ENCODE measurements at places on chromosomes 16 and 17.

DNA sequence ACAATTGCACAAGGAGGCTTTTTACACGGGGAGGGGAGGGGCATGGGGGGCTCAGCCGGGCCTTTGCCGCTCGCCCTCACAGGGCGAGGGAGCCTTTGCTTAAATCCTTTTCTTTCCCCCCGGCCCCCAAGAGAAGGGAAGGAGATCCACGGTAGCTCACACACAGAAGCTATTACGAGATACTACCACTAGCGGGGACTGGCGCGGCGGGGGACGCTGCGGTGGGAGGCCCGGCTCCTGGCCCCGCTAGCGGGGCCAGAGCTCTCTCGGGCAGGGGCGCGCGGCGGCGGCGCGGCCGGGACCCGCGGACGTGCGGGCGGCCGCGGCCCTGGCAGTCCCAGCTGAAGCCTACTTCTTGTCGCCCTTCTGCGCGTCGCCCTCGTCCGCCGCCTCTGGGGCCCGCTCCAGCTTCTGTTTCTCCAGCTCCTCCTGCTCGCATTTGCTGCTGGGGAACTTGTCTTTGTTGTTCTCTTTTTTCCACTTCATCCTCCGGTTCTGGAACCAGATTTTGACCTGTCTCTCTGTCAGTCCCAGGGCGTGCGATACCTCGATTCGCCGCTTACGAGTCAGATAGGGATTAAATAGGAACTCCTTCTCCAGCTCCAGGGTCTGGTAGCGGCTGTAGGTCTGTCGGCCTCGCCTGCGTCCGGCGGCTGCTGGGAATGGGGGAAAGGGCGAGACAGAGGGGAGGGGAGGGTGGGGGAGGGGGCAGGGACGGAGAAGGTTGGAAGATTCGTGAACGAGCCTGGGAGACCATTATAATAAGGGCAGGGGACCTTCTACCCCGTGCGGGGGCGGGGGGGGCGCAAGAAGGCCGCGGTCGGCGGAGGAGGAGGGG is 2.0 kb downstream of the HOXB8 start:
- peak; percentile 62 for DNase-seq

DNA sequence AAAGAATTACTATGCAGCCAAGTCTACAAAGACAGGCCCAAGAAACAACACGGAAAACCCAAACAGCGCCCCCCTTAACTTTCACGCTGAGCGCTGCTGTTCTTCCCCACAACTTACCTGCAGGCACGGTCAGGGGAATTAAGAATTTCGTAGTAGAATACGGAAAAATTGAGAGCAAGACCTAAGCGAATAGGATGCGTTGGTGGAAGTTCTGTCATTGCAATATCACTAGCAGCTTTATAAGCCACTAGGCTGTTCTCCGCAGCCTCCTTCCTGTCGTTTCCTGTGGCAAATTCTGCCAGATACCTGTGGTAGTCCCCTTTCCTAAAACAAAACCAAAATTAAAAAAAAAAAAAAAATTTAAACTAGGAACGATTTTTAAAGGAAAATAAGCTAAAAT is 39.0 kb downstream of the YWHAE start:
- no peak for DNase-seq

- DNase-seq, result no peak
Observed at GRCh38 chr17:81380131-81380530, 15.1 kb upstream of the BAHCC1 start.

DNA sequence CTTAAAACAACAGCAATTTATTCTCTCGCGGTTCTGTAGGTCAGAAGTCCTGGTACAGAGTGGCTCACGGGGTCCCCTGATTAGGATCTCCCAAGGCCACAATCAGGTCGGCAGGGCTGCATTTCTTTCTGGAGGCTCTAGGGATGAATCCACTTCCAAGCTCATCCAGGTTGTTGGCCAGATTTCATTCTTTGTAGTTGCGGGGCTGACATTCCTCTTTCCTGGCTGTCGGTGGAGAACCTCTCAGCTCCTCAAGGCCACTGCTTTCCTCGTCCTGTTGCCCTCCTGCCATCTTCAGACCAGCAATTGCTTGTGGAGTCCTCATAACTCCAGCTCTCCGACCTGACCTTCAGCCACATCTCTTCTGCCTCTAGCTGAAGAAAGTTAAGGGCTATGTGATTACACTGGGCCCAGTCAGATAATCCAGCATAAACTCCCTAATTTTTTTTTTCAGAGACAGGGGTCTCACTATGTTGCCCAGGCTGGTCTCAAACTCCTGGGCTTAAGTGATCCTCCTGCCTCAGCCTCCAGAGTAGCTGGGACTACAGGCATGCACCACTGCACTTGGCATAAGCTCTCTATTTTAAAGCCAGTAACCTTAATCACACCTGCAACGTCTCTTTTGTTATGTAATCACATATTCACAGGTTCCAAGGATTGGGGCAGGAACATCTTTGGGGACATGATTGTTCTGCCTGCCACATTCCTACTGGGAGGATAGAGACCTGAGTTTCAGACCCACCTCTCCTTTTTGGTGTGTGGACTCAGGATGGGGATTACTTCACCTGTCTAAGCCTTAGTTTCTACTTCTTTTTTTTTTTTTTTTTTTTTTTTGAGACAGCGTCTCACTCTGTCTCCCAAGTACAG is 4.1 kb upstream of the GAST start:
- DNase-seq, result no peak
